Activated T-helper 1 cell treated with anti-CD3 and anti-CD28 coated beads, Interleukin-12 subunit alpha, Interleukin-12 subunit beta, Interleukin-2, Interleukin-4 antibody, amounts not matched to agents 30 ng/mL and 10 ng/mL and 1 ng/mL, durations not matched to agents 14 hours and 24 hours and 36 hours (primary cell): ENCODE measurements at places on chromosomes 6 and 20. TPM values are rescaled to one million over a fixed set of nuclear protein-coding genes. Genes with fewer than 3 reads are reported as not detected.

The TSHZ2 gene
- 26.0 and 27.5 TPM in 2 replicates for total RNA-seq

The CST9L gene
- total RNA-seq, result not detected in 2 replicates

The FOXC1 gene
- 0.23 and 0.44 TPM in 2 replicates for total RNA-seq

The SAMHD1 gene
- total RNA-seq, result 55.0 and 59.9 TPM in 2 replicates

The RTEL1 gene
- total RNA-seq, result 54.4 and 55.5 TPM in 2 replicates

The CST9 gene
- not detected in 2 replicates for total RNA-seq

The KIF25 gene
- total RNA-seq, result not detected in 2 replicates

The CFB gene
- total RNA-seq, result 0.21 TPM in 1 of 2 replicates, not detected in the other

The SLCO4A1 gene
- total RNA-seq, result 47.6 and 49.8 TPM in 2 replicates

The ZSCAN16 gene
- total RNA-seq, result 4.8 TPM in 2 replicates

- no peak for DNase-seq
These were observed 32.2 kb downstream of the CDYL start for GRCh38 chr6:4808396-4808795.

DNA sequence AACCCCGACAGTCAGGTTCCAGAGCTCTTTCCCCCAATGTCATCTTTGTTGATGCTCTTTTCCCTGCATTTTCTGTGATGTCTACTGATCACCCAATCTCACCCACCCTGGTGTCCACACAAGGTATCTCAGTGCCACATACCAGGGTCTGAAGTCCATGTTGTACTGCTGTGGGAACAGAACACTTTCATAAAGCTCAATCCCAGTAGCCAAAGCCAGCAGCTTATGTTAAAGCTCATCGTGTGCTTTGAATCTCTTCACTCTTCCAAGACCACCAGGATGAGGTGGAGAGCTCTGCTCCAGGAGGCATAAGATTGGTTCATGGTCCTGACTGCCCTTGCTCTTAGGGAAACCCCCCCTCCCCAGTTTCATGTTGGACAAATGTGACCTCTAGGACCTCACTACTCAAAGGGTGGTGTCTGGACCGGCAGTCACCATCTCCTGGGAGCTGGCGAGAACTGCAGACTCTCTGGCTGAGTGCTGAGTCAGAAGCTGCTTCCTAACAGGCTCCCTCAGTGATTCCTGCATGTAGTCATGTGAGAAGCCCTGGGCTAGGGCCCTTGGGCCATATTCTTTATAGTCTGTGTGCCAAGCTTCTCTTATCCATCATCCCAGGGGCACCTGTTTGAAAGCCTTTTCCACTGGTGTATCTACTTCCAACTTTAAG lies 13.4 kb upstream of the CPNE5 start:
- DNase-seq, result no peak

- DNase-seq, result no peak
These were observed 142.4 kb upstream of the INSM1 start for GRCh38 chr20:20225325-20226043.

- DNase-seq, result peak; percentile 39
These were observed 7.7 kb upstream of the ZNF334 start for GRCh38 chr20:46520976-46521579.

GRCh38 chr20:7123457-7123856 lies 356.0 kb downstream of the BMP2 start:
- DNase-seq, result no peak

DNA sequence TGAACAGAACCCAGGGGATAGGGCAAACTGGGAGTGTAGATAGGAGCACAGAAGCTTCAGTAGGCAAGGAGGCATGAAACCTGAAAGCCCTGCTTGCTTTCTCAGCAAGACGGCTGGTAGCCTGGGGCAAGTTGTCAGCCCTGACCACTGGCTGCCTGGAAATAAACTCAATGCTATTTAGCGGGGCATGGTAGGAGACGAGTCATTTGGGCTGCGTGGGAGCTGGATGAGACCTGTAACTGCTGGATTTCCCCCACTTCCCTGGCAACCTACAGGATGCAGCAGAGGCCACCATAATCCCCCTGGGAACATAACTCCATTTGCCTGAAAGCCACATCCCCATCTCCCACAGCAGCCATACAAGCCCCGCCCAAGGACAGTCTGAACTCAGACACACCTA lies 332.6 kb upstream of the TBX18 start:
- DNase-seq, result no peak

DNA sequence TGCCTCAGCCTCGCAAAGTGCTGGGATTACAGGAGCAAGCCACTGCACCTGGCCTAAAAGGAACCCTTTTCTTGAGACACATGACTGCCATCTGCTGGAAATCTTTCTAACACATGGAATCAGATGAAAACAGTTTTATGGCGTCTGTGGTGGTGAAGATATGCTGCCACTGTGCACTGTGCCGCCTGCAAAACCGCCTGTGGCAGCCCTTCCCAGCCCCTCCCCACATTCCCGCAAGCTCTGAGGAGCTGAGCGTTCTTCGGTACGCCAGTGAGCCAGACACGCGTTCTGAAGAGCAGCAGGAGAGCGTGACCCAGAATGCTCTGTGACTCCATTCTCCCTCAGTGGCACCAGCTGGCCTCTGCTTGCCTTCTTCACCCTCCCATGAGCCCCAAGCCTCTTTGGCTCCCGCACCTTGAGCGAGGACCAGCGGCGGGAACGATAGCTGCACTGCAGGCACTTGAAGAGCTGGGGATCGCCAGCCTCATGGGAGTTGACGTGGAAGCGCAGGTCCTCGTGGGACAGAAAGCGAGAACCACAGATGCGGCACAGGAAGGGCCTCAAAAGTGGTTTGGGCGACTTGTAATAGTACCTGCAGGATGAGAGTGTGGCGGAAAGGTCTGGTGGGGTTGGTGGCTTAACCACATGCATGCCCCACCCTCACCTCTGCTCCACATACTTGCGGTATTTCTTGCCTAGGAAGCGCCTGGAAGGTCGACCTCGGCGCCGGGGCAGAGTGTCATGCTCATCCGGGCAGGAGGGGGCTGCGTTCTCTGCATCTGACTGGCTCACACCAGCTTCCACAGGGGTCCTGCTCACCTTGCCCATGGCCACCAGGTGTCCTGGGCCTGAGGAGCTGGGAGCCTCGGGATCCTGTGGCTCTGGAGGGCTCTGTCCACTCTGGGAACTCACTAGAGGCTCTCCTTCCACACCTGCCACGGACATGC lies 8.7 kb downstream of the ZNF335 start:
- no peak for DNase-seq

DNA sequence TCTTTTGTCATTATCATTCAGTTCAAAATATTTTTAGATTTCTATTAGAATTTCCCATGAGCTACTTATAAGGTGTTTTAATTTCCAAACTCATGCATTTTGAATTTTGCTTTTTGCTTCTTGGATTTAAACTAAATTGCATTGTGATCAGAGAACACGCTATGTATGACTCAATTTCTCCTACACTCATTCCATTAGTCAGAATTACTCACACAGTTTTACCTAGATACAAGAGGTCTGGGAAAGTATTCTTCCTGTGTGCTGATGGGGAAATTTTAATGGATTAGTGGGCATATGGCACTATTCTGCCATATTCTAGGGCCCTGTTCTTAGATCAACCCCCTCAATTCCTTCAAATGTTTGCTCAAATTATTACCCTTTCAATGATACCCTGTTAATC lies 49.9 kb upstream of the BMP5 start:
- no peak for DNase-seq

DNA sequence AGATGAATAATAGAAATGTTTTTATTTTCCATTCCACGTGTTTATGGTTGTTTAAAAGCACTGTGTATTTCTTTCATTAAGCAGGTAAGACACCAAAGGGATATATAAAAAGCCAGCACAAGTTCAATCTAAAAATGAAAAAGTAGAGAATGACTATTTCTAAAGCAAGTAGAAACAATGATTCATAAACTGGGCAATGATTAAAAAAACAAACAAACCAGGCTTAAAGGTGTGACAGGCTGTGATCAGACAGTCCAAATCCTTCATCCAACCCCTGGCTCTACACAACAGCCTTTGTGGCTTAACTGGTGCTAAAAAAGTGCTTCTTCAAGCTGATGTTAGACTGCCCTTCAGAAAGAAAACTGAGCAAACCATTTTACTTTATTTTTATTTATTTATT lies 45.7 kb upstream of the TSHZ2 start:
- DNase-seq, result no peak

DNA sequence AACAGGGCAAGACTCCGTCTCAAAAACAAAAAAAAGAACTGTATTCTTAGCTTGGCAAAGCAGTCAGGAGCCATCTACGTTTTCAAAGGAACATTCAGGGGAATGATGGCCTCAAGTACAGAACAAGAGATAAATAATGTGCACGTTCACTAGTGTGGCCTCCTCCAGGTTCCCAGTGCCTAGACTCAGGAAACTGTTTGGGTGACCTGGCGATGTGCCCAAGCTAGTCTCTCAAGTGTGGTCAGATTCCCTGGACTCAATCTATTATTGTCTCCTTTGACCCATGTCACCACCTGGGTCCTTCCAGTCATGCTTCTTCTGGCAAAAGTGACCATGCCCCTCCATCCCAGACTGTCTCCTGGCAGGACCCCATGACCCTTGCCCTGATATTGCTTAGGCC lies 23.7 kb downstream of the TRAF3IP2 start:
- no peak for DNase-seq

- DNase-seq, result peak; percentile 25
These were observed 614 bp upstream of the TMEM242 start for GRCh38 chr6:157323966-157324300.

GRCh38 chr6:47360388-47360787 lies 50.7 kb upstream of the TNFRSF21 start:
- no peak for DNase-seq

DNA sequence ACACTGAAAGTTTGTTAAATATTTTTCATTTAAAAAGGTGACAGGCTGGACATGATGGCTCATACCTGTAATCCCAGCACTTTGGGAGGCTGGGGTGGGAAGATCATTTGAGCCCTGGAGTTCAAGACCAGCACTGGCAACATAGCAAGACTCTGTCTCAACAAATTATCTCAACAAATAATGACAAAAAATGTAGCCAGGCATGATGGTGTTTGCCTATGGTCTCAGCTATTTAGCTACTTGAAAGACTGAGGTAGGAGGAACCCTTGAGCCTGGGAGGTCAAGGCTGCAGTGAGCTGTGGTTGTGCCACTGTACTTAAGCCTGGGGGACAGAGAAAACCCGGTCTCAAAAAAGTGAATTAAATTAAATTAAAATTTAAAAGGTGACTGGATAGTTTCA lies 56.0 kb upstream of the C6orf118 start:
- DNase-seq, result no peak
